H9 (cell line): ENCODE measurements at places on chromosomes 5 and 9.

GRCh38 chr5:131992370-131992769, 19.1 kb downstream of the ACSL6 start:
- no peak for DNase-seq

DNA sequence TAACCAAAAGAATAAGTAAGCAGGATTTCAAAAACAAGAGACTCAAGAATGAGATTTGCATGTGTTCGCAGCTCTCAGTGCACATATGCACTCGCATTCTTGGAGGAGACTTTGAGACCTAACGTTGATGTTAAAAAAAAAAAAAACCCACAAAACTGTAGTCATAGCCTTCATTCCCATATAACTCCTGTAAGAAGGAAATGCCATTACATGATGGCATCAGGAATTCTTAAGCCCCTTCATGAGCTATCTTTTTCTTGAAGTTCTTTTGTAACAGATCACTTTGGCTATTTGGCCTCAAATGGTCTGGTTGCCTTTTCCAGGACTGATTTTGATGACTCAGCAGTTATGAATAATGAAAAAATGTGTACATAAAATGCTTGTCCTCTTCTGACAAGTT, 113.8 kb downstream of the ALDH1A1 start:
- DNase-seq: no peak

- DNase-seq: no peak
Observed at GRCh38 chr9:132006677-132007370, 72.8 kb downstream of the MED27 start.

DNA sequence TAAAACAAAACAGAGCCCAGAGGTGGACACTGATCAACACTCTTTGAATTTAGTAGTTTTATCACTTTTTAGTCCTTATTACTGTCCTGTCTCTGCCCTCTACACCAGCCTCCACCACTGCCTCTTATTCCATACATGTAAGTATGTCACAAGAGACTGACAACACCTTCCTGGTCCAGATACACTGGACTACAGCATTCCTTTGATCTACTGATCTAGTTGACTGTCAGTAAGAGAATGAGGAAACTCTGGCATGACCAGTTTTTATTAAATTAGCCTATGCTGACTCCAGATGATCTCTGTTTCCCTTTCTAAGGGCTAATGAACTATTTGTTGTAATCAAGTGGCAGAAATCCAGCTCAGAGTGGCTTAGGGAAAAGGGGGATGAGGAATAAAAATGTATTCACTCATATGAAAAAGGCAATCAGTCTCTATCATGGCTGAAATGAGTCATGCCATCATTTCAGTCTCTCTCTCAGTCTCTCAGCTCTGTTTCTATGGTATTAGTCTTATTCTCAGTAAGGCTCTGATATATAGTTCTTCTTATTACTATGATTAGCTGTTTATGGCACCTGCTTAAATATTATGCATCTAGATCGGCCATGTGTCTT, 5.5 kb downstream of the ARHGEF37 start:
- no peak for DNase-seq

DNA sequence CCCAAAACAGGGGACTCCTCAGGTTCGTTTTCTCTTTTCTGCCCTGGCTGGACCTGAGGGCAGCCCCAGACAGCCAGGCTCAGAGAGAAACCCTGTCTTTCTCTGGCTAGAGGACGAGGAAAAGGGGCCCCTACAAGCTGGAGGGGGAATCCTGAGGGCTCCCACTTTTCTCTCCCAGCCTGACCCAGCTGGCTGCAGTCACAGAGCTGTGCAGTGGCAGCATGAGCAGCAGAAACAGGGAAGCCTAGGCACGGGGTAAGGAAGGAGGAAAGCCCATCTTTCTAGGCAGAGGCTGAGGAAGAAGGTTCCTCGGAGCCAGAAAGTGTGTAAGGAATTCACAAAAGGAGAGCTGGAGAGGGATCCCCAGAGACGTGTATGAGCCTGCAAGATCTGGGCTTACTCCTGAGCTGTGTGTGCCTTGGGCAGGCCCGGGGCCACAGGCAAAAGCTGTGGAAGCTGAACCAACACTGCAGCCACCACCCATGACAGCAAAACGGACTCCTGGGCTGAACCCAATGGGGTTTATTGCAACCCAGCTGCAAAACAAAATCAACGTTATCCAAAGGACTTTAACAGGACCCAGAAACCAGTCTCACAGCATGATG, 16.2 kb downstream of the CAMSAP1 start:
- DNase-seq: no peak

- DNase-seq: no peak
Observed at GRCh38 chr9:136019681-136020060, 58.5 kb upstream of the UBAC1 start.

DNA sequence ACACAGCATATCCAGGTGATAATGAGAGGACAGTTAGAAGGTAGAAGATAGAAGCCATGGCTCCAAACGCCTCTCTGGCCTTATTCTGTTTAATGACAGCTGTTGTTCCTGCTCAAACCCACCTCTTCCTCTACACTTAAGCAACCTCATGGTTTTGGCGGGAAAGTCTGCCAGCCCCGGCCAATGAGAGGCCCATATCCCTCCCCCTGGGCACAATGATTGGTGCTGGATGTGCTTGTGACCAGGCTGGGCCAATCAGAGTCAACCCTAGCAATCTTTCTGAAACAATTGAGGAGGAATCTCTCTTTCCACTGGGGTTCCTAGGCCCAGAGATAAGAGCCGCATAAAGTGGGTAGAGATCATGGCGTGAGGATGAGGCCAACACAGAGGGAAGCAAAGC, 4.8 kb upstream of the GFI1B start:
- DNase-seq: no peak

DNA sequence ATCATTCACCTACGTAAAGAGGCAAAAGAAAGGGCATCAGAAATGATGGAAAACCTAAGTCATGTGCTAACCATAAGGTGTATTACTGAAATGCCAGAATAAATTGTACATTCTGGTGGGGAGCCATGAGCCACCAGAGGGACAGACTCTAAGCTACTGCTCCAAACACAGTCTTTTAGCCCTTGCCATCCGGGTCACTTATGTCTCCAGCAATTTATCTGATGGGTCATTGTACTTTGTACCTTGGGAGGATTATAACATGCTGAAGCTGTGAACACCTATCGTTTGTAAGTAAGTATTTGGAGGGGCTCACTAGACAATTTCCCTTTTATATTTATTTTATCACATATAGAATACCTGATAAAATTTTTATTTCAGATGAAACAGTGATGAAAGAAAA, 495.1 kb downstream of the KIF4B start:
- no peak for DNase-seq

- no peak for DNase-seq
Observed at GRCh38 chr9:115133649-115134048, 15.7 kb upstream of the TNC start.

- DNase-seq: no peak
Observed at GRCh38 chr5:3656803-3657202, 61.2 kb downstream of the IRX1 start.

GRCh38 chr9:138097501-138097991, 220.0 kb downstream of the CACNA1B start:
- DNase-seq: peak; percentile 14

DNA sequence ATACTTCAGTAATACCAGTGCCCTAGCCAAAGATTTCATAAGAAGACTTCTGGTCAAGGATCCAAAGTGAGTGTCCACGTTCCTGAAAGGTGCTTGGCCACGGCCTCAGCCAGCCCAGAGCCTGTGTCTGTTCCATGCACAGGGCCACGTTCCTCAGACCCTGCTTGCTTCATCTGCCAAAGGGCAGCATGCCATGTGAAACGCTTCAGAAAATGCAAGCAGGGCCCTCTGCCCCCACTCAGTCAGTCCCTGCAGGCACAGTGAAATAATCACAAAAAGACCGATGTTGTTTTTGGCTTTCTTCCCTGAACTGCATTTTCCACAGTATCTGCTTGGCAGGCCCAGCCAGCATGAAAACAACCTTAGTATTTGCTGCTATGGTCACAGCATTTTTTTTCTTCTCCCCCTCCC, 85.5 kb upstream of the CTSL start:
- DNase-seq: no peak

DNA sequence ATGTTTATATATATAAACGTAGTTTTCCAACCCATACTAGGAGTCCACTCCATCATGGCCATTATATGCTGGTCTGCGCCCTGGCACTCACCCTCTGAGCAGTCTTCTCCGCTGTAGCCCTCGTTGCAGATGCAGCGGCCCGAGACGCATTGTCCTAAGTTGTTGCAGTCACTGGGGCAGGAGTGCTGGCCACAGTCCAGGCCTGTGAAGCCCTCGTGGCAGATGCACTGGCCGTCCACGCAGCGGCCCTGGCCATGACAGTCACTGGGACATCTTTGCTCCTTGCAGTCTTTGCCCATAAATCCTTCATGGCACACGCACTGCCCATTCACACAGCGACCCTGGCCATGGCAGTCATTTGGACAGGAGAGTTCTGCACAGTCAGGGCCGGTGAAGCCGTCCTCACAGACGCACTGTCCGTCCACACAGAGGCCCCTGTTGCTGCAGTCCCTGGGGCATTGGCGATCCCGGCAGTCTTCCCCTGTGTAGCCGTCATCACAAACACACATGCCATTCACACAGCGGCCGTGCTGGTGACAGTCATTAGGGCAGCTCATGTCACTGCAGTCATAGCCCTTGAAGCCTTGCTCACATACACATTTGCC, 32.1 kb downstream of the TNC start:
- no peak for DNase-seq

- DNase-seq: no peak
Observed at GRCh38 chr9:18544456-18544855, 70.5 kb downstream of the ADAMTSL1 start.

DNA sequence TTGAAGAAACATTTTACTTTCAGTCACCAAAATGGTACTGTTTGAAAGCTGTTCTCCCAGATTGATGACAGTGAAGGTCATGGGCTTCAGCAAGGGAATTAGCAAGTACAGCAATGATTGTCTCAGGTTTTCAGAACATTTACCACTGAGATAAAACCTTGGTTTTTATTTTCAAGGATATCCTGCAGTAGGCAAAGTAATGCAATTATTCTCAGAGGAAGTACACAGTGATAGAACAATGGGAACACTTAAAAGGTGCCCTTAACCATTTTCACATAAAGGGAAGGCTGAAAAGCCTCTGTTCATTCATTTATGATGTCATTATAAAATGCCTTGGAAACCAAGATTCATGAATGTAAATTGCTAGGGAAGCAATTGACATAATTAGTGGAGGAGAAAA, 471.8 kb upstream of the ACO1 start:
- DNase-seq: no peak
